Myocyte (in vitro differentiated cells): ENCODE measurements at places on chromosomes 6 and 20. TPM values are rescaled to one million over a fixed set of nuclear protein-coding genes. Genes with fewer than 3 reads are reported as not detected.

DNA sequence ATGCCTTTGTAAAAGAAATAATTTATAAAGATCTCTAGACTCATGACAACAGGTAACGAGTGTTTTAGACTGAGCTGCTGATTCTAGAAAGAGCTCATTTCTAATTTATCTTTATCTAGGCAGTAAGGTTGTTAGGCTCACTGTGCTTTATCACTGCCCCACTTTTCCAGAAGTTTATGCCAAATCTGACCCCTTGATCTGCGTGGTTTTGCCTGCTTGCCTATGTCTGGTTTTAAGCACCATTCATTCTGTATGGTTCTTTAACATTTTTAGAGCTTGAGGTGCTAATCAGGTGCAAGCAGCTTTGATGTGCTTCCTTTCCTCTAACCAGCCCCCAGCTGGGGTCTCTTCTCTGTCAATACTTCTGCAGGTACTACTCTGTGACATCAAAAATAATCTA lies 49.7 kb upstream of the GCLC start:
- no peak for DNase-seq

GRCh38 chr6:125797886-125798444 lies 7.2 kb downstream of the NCOA7 start:
- DNase-seq = no peak

The GUCA1A gene
- not detected in 2 replicates for total RNA-seq

The MLIP gene
- total RNA-seq = 5.2 and 18.3 TPM in 2 replicates

DNA sequence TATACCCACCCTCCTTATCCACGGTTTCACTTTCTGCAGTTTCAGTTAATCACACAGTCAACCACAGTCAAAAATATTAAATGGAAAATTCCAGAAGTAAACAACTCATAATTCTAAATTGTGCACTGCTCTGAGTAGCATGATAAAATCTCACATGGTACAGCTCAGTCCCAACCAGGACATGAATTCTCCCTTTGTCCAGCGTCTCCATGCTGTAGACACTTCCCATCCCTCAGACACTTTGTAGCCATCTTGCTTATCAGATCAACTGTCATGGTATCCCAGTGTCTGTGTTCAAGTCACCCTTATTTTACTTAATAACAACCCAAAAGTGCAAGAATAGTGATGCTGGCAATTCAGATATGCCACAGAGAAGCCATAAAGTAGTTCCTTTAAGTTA lies 94.7 kb downstream of the PDE10A start:
- no peak for DNase-seq

GRCh38 chr6:42347456-42347855 lies 104.3 kb downstream of the TRERF1 start:
- no peak for DNase-seq

DNA sequence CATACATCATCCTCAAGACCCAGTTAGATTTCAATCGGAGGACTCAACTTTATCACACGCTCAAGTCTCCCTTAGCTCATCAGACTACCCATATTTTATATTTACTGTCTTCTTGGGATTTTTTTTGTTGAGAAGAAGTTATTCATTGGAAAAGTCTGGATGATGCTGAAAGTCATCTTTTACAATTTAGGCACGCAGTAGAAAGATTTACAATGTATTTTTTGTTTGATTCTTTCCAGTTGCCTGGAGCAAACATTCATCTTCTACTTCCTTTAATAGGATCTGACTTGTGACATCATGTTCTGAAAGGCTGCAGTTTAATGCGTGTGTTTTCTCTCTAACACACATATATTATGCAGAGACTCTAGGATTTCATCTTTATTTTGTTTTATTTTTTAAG lies 235.7 kb downstream of the DOK5 start:
- no peak for DNase-seq

DNA sequence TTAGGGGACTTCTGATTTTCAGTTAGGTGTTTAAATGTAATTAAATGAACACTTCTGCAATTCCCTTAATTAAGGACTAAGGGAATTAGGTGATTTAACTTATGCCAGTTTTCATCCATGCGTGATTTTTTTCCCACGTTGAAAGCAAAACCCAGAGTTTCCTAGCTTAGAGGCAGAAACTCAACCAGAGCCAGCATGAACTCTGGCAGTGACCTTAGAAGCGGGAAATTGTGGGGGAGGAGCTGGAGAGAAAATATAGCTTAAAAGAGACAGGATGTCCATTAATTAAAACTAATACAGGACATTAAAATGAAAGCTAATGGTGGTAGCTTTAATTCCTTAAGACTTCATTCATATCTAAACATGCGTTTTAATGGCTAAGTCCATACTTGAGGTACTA lies 41.6 kb downstream of the IYD start:
- no peak for DNase-seq

GRCh38 chr6:44045672-44046015 lies 81.6 kb downstream of the MRPL14 start:
- peak; percentile 21 for DNase-seq

DNA sequence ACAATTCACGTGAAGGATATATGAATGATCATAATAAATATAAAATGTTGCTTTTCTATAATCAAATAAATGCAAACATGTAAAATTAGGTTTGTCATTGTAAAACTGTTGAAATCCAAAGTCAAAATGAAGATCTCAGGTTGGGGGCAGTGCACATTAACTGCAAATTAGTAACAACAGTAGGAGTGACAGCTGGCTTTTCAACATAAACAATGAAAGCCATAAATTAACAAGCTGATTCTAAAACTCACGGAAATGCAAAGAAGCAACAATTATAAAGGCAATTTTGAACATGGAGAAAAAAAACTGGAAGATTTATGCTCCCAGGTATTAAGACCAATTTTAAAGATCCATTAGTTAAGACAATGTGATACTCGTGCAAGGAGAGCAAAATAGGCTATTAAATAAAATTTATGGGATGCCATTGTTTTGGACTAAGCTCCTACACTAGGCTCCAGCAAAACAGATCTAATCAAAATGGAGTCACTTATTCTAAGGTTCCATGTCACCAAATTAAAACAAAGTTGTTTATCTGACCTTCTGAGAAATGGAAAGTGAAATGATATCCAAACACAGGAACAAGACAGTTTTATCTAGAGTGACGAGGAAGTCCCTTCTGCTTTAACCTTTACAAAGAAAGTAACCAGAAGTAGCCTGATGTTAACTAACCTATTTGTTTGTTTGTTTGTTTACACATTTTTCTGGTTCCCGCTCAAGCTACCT lies 770.8 kb downstream of the EPHA7 start:
- no peak for DNase-seq

GRCh38 chr20:16187956-16188616 lies 385.2 kb downstream of the KIF16B start:
- no peak for DNase-seq

DNA sequence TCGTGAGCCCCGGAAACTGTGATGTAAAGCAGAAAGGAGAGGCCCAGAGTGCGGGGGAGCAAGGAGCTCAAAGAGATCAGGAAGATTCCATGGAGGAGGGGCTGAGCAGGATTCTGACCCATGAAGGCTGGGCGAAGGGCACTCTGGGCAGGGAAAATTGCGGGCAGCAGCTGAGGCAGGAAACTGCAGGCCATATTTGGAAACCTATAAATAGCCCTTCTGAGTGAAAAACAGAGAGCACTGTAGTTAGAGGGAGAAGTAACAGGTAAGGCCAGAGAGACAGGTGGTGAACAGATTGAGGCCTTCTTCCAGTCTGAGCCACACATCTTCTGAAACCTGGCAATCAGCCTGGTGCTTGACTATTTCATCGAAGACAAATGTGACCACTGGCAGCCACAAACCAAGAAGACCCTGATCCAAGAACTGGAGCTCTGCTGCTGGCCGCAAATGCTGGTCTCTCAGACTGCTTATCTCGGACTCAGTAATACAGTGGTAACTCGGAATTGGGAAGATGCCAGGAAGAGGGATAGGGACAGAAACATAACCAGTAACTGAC lies 14.1 kb upstream of the BEND3 start:
- DNase-seq = peak; percentile 47

GRCh38 chr6:37182736-37183590 lies 13.0 kb downstream of the PIM1 start:
- no peak for DNase-seq

The OSER1 gene
- 36.3 and 37.4 TPM in 2 replicates for total RNA-seq

The HRH3 gene
- total RNA-seq = 0.08 TPM in 1 of 2 replicates, not detected in the other

GRCh38 chr6:7543789-7544424 lies 2.4 kb downstream of the DSP start:
- DNase-seq = no peak

The PI3 gene
- not detected in 2 replicates for total RNA-seq

DNA sequence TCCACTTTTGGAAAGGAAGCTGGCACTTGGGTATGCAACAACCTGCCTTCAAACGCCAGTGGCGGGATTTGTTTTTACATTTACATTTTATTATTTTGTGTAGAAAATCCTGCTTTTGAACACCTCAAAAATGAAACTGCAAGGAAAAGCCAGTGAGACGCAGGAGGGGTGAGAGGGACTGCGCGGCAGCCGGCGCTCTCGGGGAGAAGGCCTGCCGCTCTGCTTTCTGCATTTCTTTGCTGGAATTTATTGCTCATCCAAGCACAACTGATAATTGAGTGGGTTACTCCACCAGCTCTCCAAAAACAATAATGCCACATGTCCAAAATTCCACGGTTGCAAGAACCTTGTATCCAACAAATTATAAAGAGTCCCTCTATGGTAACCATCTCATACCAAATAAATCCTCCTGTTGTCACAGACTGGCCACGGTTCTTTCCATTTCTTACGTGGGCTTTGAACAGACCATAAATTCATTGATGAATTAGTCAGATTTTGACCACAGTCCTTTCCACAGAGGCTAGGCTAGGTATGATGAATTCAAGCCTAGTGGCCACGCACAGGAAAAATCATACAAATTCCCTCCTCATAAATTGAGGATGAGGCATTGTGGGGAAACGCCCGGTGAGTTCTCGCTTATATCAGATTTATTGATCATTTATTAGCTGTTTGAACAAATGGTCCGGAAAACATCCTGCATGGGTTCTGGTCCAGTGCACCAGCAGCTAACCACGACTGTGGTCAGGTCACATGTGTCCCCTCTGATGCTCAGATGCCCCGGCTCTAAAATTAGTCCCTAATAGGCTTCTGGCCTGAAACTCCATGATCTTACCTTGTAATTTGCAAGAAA lies 31.6 kb upstream of the FOXC1 start:
- peak; percentile 32 for DNase-seq

- DNase-seq = no peak
These were observed 355.8 kb upstream of the SASH1 start for GRCh38 chr6:147986846-147987245.

DNA sequence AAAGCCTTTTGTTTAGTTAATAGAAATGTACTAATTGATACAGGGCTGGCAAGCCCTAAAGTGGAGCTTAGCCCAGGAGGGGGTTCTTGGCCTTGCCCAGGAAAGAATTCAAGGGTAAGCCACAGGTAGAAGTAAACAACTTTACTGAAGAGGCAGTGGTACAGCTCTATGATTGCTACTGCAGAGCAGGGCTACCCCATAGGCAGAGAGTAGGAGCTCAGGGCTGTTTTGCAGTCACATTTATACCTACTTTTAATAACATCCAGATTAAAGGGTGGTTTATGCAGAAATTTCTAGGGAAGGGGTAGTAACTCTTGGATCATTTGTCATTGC lies 680.4 kb upstream of the GJE1 start:
- no peak for DNase-seq

DNA sequence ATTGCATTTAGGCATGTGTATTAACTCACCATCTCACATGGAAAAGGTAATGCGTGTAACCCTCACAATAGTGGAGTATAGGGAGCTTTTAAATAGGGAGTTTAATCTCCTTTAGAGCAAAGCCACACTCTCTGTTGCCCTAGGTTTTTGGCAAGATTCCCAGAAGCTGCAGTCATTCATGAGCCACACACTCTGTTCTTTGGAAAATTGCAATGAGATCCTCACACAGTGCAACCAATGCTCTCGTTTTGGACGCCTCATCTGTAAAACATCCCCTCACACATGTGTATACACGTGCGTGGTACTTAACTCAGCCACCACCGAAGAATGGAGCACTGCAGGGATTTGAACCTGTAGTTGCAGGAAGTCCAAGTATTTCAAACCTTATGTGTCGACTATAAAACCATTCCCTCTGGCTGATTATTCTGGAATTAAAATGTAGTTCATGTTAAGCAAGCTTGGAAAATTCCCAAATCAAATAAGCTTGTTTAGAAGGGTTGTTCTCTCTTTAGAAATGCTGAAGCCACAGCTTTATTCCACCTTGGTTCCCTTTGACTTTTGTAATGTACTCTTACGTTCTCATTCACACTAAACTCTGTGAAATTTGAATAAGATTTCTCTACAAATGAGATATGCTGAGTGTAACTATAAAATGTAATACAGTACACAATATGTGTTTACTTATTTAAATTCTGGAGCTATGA lies 489.8 kb upstream of the MANEA start:
- DNase-seq = peak; percentile 72

GRCh38 chr6:151475653-151476523 lies 17.9 kb upstream of the CCDC170 start:
- peak; percentile 55 for DNase-seq

- DNase-seq = no peak
These were observed 29.0 kb downstream of the OTOR start for GRCh38 chr20:16777126-16777525.

The LPA gene
- not detected in 2 replicates for total RNA-seq

- DNase-seq = no peak
These were observed 880.4 kb upstream of the MAN1A1 start for GRCh38 chr6:120230008-120230407.

GRCh38 chr6:79610306-79611009 lies 20.7 kb upstream of the SH3BGRL2 start:
- no peak for DNase-seq

DNA sequence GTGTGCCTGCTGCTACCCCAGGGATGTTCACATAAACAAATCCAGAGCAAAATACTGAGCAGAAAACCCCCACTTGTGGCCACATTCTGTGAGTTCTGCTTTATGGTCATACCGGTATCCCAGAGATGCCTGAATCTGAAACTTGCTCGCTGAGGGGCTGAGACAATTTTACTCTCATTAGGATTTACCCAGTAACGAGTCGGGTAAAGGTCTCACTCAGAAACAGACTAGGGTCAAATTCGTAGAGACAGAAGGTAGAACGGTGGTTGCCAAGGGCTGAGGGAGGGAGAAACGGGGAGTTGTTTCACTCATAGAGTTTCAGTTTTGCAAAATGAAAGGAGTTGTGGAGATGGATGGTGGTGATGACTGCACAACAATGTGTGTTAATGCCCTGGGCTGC lies 45.4 kb upstream of the NKX2-2 start:
- DNase-seq = no peak

- peak; percentile 83 for DNase-seq
These were observed 37.5 kb upstream of the MRPS18A start for GRCh38 chr6:43724914-43725642.

DNA sequence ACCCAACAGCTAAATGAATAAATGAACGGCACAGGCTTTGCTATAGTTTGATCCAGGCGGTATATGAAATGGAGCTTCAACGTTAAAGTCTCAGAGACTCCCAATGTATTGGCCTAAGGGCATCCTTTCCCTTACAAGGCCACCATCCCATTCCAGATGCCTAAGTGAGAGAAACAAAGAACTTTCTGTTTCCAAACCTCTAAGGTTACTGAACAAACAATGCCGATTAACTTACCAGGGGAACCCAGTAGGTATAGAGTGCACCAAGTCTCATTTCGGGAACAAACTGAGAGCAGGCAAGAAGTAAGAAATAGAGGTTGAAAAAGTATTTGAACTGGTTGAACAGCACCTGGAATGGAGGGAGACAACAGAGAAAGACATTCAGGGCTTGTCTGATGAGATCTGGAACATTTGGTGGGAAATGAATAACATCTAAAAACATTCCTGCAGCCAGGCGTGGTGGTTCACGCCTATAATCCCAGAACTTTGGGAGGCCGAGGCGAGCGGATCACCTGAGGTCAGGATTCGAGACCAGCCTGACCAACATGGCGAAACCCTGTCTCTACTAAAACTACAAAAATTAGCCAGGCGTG lies 42.5 kb downstream of the ATP9A start:
- no peak for DNase-seq

- no peak for DNase-seq
These were observed 765 bp downstream of the IRAK1BP1 start for GRCh38 chr6:78868116-78868515.

The AVP gene
- not detected in 2 replicates for total RNA-seq

The RXRB gene
- total RNA-seq = 29.3 and 36.9 TPM in 2 replicates
